Epithelial cell of proximal tubule (primary cell): ENCODE measurements at places on chromosomes 3 and 15.

DNA sequence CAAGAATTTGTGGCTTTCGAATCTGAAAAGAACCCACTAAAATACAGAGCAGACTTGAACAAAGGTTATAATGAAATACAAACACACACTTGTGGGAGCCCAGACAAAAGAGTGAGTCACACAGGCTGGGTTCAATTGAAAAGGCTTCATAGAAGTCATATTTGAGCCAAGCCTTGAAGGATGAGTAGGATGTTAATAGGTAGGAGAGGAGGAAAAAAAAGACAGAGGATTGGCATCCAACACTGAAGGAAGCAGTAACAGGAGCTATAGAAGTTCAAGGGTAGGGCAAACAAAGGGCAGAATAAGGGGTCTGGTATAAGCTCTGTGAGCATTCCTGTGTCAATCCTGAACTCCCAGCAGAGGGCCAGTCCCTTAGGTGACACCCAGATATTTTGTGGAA lies 325.4 kb downstream of the FOXP1 start:
- no peak for DNase-seq

DNA sequence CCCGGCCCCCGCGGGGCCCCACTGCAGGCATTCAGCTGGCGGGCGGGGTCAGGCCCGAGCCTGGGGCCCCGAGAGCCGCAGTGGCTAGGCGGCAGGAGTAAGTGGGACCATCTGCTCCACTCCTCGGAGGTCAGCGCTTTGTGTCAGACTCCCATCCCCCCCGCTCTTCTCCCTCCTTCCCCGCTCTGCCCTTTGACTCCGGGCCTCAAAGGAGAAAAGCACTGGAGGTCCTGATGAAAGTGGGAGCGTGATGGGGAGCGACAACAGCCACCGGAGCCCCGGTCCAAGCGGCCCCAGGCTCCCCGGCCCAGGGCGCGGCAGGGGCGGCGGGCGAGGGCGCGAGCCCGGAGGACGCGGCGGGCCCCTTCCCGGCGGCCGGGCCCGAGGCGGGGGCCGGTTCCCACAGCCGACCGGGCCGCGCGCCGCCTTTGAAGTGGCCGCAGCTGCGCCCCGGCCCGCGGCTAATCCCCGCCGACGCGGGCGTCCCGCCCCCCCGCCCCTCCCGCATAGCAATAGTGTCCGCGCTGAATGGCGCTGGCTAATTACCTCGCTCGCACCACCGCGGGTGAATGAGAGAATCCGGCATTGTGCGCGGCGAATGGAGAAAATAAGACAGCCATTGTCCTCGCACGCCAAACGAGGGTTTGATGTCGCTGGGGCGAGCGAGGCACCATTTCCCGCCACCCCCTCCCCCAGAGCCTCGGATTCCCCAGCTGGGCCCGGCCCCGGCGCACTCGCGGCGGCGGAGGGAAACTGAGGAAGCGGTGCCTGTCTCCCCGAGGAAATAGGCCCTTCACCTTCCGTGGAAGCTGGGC lies 22.4 kb downstream of the IGDCC3 start:
- no peak for DNase-seq

GRCh38 chr15:97146929-97147870 lies 813.3 kb upstream of the ARRDC4 start:
- no peak for DNase-seq

DNA sequence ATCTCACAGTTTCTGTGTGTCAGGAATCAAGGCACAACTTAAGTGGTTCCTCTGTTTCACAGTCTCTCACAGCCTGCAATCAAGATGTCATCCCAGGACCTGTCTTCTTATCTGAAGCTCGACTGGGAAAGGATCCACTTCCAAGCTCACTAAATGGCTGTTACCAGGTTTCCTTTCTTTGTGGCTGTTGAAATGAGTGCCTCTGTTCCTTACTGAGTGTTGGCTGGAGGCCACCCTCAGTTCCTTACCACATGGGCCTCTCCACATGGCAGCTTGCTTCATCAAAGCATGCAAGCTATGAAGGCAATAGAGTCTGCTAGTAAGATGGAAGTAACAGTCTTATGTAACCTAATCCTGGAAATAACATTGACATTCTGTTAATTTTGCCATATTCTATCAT lies 174.0 kb downstream of the ERC2 start:
- DNase-seq: no peak

DNA sequence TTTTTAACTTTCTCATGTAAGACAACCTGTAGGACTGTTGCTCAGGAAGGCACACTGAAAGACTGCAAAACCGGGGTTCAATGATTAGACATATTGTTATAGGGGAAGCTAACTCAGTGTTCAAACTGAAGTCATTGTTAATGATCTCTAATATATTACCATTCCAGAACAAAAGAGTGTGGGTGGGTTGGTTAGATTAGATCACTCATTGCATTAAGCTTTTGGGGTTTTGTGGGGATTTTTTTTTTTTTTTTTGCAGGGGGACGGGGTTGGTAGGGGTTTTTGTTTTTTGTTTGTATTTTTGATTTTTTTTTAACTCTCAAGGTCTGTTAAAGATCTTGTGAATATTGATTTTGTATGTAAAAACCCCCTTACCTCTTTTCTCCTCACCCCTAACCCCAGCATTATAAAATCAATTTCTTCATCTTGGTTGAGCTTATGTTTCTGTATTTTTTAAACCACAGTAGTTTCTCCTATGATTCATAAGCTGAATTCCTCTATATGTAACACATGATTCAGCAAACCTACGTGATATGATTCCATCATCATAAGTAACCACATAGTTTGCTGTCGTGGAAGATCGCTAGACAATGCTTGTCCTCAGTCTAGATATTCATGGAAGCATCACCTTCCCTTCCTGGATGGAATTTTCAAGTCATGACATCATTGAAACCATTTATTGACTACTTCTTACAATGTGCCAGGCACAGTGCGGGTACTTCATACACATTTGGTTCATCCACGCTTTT lies 544.1 kb upstream of the MDFIC2 start:
- DNase-seq: no peak

DNA sequence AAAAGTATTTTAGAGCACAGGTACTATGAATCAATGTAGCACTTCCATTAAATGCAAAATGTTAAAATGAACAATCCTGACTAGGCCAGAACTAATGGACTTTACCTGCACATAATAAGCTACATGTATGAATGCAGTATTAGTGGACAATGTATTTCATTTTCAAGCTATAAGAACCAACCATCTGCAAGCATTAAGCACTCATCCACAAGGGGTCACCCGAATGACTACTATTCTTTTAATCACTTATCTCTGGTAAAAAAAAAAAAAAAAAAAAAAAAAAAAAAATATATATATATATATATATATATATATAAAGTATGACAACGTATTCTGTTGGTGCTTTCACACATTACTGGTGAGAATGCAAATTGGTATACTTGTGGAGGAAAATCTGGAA lies 7.2 kb downstream of the HERC1 start:
- DNase-seq: no peak

DNA sequence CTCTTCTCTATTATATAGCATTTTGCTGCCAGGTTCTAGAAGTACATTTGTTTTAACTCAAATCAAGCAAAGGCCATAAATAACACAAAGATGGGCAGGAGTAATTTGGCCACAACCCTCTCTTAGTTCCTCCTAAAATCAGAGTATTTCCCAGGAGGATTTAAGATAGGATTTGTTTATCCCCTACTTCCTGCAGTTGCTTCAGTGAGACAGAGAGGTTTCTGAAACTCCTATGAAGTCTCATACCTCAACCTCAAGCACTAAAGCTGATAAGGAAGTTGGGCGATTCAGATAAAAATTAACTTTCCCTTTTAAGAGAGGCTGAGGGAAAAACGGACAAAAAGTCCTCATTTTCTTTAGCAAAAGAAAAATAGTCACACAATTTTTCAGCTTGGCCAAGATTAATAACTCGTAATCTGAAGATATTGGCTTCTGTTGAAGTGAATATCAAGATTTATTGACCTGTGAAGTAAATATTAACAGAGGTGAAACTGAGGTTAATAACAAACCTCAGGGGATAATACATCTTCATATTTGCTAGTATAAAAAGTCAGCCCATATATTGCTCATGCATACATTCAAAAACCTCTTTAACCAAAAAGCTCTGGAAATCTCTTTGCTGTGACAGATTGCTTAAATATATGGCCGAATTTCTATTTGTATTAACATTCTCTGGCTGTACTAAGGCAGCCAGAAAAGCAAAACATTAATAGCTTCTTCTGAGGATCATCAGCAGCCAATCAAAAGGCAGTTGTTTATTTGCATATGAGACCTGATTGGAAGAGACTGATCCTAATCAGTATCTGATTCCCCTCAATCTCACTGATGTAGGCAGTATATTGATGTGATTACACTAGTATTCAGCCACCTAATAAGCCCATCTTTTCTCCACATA lies 90.6 kb upstream of the GADL1 start:
- DNase-seq: no peak
